ENCODE measurements at places on chromosomes 12 and 14.

DNA sequence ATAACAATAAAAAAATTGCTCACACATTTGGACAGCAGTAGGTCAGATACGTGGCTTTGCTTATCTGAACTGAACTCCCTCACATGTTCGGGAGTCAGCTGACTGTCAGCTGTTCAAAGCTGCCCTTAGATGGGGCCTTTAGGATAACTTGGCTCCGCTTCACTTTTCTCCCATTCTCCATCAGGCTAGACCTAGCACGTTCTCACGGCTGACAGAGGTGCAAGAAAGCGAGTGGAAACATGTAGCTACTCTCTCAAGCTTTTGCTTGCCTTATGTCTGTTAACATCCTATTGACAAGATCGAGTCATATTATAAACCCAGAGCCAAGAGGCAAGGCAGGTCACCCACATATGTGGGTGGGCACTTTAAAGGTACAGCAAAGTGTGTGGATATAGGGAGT lies 112.0 kb upstream of the PDZRN4 start:
- no peak for DNase-seq

DNA sequence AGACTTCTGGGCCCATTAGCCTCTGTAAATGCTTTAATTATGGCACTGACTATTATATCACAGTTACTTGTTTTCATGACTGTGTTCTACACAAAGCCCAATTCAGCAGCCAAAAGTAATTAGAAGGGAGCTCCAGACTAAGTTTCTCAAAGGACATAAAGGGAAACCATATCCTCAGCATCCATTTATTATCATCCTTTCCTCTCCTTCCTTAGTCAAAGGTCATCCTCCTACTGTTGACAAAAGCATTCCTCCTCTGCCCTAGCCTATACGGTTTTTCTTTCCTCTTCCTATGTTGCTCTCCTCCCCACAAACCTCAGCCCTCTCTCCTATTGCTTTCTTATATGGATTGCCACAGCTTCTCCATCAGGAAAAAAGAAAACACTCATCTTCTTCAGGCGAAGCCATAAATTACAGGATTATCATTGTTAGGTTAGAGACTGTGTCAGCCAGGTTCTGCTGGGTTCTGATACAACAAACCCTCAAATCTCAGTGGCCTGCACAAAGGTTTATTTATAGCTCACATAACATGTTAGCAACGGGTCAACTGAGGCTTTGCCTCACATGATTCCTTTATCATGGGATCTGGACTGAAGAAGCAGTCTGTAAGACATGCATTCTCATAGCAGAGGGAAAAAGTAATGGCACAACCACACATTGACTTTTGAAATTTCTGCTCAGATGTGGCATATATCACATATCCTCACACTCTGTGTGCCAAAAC lies 207.2 kb downstream of the SLC5A8 start:
- DNase-seq = no peak

DNA sequence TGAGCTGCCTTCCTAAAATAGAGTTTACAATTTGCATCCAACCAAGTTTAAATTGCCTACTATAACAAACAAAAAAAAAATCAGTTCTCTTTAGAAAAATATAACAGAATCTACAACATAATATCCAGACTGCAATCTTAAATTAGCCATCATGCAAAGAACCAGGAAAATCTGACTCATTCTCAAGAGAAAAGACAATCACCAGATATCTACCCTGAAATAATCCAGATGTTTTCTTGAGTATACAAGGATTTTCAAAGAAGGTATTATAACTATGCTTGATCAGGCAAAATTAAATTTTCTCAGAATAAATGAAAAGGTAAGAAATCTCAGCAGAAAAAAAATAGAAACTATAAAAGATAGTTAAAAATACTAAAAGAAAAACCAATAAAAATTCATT lies 115.6 kb downstream of the CCER1 start:
- DNase-seq = no peak

DNA sequence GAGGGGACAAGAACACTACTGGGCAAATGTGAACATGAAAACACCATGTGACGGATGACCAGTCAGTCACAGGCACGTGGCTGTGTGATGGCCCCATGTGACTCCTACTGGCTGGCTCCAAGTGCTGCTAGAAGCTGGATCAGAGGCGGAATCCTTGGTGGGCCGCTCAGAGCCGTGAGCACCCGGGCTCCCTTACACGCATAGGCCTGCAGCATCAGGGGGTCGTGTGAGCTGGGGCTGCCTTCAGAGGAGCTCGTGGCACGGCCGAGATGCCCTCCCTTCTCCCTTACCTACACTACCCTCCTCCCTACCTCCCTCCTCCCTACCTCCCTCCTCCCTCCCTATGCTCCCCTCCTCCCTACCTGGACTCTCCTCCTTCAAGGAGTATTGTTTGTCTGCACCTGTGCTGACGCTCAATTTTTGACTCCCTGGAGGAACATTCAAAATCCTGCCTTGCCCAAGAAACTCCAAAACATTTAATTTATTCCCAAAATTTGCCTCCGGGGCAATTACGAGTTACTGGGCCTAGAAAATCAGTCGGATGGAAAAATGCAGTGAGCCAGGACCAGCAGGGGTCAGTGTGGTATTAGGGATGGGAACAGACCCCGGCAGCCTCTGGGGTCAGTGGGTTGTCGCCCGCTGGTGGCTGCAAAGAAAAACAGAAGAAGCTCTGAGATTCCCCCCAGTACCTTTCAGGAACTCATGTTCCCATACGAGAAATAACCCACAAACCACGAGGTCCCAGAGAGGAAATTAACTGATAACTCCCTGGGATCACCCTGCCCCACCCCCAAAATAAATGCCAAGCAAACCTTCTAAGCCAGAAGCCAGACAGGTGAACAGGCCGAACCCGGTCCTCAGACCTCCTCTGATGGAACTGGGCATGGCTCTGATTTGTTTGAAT lies 61.3 kb downstream of the C14orf132 start:
- DNase-seq = peak; percentile 45

GRCh38 chr12:10829994-10830393 lies 3.8 kb upstream of the TAS2R10 start:
- no peak for DNase-seq

DNA sequence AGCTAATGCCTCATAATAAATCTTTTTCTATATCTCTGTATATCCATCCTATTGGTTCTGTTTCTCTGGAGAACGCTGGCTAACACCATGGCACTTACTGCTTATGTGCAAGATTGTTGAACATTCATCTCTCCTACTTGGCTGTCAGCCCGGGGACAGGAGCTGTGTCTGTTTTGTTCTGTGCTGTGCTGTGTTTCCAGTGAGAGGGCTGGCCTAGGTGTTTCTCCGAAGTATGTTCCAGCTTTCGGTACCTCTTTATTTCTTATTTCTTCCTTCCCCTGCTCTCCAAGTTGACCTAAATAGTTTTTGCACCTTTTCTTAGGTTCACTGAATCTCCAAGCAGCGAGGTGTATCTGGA lies 18.8 kb upstream of the NR4A1 start:
- no peak for DNase-seq

DNA sequence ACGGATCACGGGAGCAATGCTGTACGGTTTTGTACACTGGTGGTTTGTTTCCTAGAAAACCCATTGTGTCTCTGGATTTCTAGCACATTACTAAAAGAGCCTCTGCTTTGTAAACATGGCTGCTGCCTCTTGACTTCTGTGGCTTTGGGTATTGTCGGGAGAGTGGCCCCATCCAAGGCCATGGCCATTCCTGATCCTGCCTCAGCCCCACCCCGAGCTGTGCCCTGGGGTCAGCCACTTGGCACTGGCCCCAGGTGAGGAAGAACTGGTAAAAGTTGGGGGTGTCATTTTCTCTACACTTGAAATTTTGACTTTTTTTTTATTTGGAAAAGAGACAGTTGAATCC lies 36.5 kb downstream of the SLC8B1 start:
- no peak for DNase-seq

- no peak for DNase-seq
Measured at GRCh38 chr12:3300833-3301401, 190.1 kb upstream of the PRMT8 start.

- DNase-seq = no peak
Measured at GRCh38 chr14:40623643-40624042, 983.0 kb upstream of the LRFN5 start.

DNA sequence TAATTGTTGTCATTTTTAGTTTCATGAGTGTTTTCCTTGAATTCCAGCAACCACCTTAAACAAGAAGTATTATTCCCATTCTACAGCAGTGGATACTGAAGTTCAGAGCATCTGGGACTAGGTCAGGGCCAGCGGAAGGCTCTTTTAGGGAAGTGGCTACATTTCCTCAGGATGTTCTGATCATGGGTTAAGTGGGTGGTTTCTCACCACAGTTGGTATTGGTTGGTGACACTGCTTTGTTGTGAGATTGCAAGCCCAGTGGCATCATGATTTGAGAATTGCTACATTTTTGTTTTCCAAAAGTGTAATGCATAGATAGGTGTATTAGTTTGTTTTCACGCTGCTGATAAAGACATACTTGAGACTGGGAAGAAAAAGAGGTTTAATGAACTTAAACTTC lies 47.1 kb downstream of the SYNE2 start:
- peak; percentile 14 for DNase-seq

DNA sequence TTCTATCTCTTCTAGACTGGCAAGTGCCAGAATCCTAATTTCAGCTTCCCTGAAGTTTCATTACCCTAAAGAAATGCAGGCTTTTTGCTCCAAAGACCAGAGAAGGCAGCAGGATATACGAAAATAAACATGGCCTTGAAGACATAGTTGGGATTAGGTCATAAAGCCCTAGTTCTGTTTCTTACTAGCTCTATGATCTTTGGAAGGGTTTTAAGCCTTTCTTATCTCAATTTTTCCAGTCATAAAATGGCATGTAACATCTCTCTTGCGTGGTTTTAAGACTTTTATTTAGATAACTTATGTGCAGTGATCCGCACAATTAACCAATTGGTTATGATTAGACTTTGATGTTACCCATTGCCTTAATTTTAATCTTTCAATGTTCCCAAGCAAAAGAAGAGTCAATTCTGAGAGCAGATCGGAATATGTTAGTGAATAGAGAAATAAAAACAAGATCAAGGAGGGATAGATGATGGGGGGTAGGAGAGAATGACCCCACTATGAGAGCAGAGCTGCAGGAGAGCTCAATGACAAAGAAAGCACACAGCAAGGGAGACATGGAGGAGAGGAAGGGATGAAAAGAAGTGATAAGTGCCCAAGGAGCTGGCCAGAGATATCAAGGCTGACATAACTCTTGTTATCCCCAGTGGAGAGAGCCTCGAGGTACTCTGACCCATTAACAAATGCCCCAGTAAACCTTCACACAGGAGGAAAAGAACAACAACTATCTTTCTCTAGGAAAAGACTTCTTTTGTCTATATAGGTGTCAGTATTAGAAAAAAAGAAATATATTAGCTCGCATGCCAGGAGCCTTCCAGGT lies 53.0 kb upstream of the ANP32D start:
- no peak for DNase-seq

DNA sequence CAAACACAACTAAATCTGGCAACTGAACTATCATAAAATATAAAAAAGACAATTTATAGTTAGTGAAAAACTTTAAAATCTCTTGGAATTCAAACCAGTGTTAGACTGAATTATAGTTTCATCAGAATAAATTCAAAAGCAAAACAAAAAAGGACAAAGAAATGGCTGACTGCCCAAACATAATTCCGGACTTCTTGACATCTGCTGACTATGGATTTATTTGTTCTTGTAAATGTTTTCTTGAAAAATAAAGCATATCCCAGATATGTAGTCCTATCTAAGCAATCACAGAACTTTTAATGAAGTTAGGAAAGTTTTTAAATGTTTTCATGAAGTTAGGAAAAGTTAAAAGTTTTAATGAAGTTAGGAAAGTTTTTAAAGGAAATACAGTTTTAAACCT lies 45.8 kb upstream of the CNTN1 start:
- no peak for DNase-seq

GRCh38 chr12:117921929-117922777 lies 46.6 kb downstream of the KSR2 start:
- no peak for DNase-seq

DNA sequence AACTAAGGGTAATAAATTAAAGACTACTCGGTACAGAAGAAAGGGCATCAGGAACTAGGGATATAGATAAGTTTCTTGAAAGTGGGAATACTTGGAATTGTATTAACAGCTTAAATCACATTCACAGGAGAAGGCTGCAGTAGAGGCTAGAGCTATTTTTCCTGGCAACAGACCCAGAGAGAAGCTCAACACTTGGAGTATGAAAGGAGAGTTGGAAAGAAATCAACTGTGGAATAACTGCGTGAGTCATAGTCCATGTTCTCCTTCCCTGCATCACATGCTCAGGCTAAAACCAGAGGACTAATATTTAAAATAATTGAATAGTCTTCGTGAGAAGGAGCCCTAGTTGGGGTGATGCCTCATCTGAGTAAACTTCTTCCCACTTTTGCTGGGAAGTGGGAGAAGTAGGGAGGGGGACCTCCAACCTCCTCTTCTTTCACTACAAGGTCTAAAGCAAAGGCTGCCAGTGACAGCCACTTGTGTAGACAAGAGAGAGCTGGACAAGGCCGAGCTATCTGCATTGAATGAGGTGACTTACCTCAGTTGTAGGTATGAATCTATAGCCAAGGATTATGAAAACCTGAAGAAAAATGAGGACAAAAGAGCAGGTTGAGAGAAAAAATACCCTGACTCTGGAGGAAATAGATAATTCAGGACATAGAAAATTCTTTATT lies 32.7 kb downstream of the DYRK2 start:
- DNase-seq = no peak

GRCh38 chr12:112305951-112306350 lies 76.3 kb downstream of the HECTD4 start:
- DNase-seq = no peak

GRCh38 chr12:115660211-115660805 lies 617.2 kb downstream of the MED13L start:
- DNase-seq = no peak

GRCh38 chr12:122865268-122866231 lies 30.3 kb downstream of the HIP1R start:
- no peak for DNase-seq

- no peak for DNase-seq
Measured at GRCh38 chr14:102028733-102029132, 58.1 kb downstream of the HSP90AA1 start.

GRCh38 chr12:122835750-122836026 lies 431 bp downstream of the HIP1R start:
- DNase-seq = no peak

DNA sequence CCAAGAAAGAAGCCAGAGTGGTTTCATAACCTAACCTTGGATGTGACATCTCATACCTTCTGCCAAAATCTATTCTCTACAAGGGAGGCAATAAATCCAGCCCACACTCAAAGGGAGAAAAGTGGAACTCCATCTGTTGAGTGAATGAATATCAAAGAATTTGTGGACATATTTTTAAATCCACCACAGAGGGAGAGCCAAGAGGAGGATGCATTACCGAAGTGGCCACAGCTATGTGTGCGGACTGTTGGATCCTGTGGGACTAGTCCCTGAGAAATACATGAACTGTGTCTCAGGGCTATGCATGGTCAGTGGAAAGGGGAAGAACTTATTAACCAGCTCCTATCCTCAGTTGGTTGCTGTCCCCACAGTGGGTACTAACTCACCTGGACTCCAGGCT lies 273.9 kb downstream of the NUAK1 start:
- DNase-seq = no peak

GRCh38 chr12:31518680-31519227 lies 72.2 kb downstream of the DENND5B start:
- no peak for DNase-seq

GRCh38 chr12:85642808-85643207 lies 193.4 kb downstream of the RASSF9 start:
- DNase-seq = no peak
